ENCODE measurements at places on chromosomes 1 and 21.
A peak's percentile ranks its signal among the peaks of the same experiment; 100 is the strongest.

GRCh38 chr1:180863158-180863775 is 49.4 kb upstream of the KIAA1614 start:
- DNase-seq: peak; percentile 47

DNA sequence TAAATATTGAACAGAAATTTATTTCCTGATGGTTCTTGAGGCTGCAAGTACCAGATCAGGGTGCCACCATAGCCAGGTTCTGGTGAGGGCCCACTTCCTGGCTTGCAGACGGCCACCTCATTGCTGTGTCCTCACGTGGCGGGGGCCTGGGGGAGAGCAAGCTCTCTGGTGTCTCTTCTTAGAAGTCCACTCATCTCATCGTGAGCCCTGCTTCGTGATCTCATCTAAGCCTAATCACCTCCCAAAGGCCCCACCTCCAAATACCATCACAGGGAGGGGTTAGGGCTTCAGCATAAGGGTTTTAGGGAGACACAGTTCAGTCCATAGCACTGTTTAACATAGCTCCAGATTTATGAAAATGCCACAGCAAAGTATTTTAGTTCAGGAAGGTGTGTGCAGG is 119.7 kb downstream of the PRDM2 start:
- no peak for DNase-seq

DNA sequence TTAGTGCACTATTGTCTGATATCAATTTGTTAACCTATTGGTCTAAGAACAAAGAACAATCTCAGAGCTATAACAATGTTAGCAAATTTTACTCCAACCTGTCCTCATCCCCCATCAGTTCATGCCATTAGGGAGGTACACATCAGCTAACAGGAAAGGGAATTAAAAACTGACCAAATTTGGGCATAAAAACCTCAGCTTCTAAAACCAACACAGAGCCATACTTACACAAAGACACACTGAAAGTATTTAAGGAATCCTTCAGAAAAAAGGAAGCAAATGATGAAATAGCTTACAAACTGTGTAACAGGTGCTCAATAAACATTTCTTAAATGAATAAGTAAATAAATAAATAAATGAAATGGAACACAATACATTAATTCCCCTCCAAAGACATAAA is 89.2 kb downstream of the TTLL7 start:
- no peak for DNase-seq

DNA sequence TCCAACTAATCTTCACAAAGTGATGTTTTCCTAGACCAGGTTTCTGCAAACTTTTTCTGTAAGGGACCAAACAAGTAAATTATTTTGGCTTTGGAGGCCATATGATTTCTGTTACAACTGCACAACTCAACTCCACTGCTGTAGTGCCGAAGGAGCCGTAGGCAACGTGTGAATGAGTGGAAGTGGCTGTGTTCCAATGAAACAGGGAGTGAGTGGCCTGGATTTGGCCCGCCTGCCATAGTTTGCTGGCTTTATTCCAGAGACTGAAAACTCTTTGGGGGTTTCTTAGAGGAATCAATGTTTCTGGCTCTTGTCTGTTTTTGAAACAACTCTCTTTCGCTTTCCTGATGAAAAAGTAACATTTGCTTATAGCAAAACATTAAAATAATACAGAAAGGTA is 12.6 kb upstream of the ACTL8 start:
- DNase-seq: peak; percentile 26

- no peak for DNase-seq
These were observed 137.9 kb upstream of the EDN2 start for GRCh38 chr1:41622402-41622801.

DNA sequence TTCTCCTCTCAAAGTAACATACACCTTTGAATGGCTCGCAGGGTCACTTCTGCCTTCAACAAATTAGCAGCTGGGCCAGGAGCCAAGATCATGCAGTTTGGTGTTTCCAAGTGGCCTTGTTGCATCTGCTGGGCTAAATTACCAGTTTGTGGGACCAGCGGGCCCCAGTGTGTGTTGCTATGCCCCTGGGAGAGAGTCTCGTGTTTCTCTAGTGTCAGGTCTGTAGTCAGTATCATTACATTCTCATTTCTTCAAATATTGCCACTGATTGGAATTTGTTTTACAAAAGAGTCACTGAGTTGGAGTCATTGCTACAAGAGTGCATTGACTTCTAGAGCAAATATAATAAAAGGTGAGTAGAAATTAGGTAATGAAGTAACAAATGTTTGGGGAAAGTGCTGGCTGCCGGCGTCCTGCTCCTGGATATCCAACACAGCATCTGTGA is 35.5 kb downstream of the RHOU start:
- DNase-seq: no peak

DNA sequence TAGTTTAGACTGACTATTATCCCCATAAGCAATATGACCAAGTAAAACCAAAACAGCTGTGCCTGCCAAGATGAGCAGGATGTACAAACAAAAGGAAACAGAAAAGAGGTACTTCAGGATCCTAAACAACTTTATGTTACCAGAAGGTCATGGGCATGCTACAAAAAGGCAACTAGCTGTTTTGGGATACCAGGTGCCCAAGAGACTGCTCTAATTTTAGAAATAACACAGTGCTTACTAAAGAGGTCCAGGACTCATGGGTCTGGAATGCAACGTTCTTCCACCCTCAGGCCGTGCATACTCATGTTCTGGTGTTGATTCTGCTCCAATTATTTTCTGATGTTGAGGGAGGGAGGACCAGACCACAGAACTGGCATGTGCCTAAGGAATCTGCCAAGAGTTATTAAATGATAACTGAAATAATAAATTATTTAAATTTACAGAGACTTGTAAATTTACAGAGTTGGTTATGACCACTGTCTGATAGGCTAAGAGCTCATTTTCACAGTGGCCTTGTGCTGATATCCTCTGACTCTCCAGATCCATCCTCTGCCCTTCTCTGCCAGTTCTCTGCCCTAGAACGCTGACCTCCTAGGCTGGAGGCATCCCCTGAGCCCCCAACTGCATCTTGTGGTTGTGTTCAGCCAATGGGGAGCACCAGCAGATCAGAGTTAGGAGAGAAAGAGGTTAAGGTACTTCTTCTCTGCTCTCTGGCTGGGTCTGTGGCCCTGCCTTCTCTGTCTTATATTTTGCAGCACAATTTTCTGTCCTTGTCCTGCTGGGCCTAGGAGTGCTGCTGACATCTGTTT is 37.7 kb upstream of the BCL10 start:
- peak; percentile 77 for DNase-seq

DNA sequence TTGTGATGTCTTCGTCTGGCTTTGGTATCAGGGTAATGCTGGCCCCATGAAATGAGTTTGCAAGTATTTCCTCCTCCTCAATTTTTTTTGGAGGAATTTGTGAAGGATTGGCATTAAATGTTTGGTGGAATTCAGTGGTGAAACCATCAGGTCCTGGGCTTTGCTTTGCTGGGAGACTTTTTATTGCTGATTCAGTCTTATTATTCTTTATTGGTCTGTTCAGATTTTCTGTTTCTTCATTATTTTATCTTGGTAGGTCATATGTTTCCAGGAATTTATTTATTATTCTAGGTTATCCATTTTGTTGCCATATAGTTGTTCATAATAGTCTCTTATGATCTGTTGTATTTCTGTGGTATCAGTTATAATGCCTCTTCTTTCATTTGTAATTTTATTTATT is 126.7 kb downstream of the RABGAP1L start:
- no peak for DNase-seq

DNA sequence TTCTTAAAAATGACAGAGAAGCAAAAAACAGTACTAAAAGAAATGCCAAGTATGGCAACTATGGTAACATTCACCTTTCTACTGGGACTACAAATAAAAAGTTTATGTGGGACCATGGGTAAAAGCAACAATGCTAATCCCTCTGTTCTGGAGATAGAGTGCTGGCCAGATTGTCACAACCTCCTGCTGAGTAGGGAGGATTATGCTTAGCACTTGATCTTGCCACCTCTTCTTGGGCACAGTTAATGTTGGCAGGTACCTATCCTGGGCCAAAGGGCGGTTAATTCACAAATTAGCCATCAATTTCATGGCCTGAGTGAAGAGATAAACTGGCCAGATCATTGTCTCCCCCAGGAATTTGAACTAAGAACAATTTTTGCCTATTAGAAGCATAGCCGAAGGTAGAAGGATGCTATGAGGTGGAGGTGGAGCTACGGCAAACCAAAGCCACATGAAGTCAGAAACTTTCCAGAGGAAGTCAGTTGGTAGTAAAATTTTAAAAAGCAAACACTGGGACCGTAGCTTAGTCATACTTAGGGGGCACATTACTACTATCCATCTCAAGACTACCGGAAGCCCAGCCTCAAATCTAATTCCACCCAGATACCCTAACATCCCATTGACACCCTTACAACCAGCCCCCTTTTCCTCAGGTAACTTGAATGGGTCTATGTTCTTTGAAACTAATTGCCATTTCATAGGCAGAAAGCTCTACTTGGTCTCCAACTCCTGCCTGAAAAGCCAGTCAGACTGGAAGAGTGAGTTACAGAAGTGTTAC is 2.7 kb downstream of the SCYL3 start:
- no peak for DNase-seq

DNA sequence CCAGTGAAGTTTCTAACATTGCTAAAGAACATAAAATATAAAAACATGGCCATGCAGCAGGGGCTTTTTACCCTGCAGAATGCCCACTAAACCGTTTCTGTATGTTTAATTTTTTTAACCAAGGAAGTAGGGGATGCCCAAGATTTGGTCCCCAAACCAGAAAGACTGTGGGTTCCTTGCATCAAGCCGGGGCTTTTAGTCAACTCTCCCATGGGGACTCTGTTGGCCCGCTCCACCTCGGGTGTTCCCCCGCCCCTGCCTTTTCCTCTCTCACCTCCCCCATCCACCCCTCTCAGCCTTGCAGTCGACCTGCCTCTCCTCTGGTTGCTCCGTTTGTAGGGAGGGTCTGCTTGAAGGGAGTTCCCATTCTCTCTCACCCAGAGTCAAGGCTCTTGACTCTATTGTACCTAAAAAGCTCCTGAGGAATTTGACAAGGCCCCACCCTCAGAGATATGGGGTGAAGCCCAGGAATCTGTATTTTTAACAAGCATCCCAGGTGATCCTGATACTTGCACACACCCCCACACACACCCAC is 117.5 kb downstream of the TOMM20 start:
- no peak for DNase-seq

- no peak for DNase-seq
These were observed 304.0 kb downstream of the HHIPL2 start for GRCh38 chr1:222243902-222244301.

GRCh38 chr1:155241069-155241679 is 14.1 kb downstream of the ENTREP3 start:
- DNase-seq: peak; percentile 63

DNA sequence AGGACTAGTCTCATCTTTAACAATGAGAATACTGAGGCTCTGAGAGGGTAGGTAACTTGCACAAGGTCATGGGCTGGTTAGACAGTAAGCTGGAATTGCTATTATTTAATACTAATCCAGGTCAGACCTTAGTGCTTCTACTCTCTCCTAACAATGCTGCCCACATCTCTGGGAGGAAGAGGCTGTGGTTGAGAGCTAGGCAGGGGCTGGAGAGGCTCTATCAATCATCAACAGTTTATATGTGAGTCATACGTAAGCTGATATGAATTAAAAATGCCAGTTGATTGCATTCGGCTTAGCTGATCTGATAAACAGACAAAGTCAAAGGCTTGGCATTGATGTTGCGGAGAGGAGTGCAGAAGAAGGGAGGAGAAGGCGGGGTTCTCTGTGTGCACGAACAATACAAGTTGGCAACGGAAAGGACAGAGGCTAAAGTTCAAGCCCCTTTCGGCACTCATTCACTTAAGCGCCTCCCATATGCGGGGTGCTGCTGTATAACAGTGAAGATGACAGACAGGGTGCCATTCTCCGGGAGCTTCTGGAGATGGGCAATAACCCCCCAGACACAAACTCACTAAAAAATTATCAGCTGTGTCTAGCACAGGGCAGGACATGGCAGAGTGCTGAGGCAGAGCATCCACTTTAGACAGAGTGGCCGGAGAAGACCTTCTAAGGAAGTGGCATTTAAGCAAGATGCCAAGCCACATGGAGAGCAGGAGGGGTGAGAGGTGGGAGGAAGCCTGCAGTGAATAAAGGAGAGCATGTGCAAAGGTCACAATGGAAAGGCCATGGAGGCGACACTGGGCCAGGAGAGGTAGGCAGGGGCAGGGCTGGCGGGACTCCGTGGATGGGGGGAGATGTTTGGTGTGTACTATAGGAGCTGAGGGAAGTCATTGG is 195.2 kb downstream of the ZSCAN20 start:
- no peak for DNase-seq

GRCh38 chr1:237814319-237814924 is 76.3 kb downstream of the ZP4 start:
- DNase-seq: peak; percentile 1

GRCh38 chr21:45124596-45124995 is 50.2 kb downstream of the ADARB1 start:
- DNase-seq: no peak

DNA sequence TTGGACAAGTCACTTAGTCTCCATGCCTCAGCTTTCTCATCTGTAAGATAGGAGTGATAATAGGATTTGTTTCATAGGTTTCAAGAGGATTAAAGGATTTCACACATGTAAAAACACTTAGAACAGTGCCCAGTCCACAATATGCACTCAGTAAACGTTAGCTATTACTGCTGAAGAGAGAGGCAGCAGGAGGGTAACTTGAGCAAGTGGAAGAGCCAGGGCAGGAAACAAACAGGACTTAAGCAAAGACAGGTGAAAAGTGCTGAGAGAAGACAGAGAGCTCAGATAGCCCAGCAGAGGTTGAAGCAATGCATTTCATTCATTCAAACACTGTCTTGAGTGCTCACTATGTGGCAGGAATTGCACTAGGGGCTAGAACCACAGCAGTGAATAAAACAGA is 21.1 kb upstream of the H3-3A start:
- no peak for DNase-seq

DNA sequence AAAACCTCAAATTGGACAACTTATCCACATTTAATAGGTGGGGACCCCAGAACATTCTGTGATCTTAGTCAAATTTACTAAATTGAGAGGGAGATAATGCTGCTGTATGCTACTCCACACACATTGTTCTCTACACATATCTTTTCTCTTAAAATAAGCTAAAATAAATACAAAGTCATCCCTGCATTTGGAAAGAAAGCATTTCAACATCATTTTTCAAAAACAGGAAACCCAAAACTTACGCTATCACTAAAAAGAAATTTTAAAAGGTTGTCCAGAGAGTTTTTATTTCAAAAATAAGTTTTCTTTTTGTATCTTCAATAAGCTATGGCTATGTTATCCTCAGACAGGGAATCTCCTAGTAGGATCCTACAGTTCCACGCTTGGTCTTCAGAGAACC is 19.5 kb upstream of the OR6N2 start:
- DNase-seq: no peak

GRCh38 chr1:62209931-62210595 is 15.4 kb downstream of the L1TD1 start:
- DNase-seq: no peak

- DNase-seq: no peak
These were observed 93.8 kb downstream of the C21orf91 start for GRCh38 chr21:17725339-17725738.

GRCh38 chr1:56064705-56065104 is 514.7 kb downstream of the PLPP3 start:
- no peak for DNase-seq

DNA sequence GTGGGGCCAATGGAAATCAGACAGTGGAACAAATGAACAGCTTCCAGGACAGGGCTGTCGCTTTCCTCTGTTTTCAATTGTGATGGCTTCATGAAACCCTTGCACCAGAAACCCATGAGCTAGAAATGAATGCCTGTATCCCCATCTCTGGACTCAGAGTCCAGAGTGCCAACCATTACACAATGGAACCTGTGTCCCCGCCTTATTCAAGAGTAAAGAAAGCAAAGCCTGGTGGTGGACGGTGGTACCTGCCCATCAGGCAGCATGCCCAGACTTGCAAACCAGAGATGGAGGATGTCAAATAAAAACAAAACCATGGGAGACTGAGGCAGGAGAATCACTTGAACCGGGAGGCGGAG is 4.4 kb upstream of the CAPN2 start:
- no peak for DNase-seq

All from astrocyte of the cerebellum (primary cell).